ENCODE measurements at places on chromosomes 6 and 20. TPM values are rescaled to one million over a fixed set of nuclear protein-coding genes. Genes with fewer than 3 reads are reported as not detected.

TFAP2C gene
- total RNA-seq = 5.7 TPM

LAMP5 gene
- total RNA-seq = 3.3 TPM

OXT gene
- not detected for total RNA-seq

NKAIN2 gene
- 4.4 TPM for total RNA-seq

CCN6 gene
- total RNA-seq = not detected

PAX1 gene
- total RNA-seq = 0.14 TPM
